ENCODE measurements at places on chromosomes 3 and 15.

GRCh38 chr15:28153492-28154119, 54.5 kb upstream of the OCA2 start:
- DNase-seq = no peak

GRCh38 chr3:69496856-69497255, 111.0 kb upstream of the FRMD4B start:
- DNase-seq = no peak

- no peak for DNase-seq
Measured at GRCh38 chr15:88049506-88049905, 207.0 kb downstream of the NTRK3 start.

DNA sequence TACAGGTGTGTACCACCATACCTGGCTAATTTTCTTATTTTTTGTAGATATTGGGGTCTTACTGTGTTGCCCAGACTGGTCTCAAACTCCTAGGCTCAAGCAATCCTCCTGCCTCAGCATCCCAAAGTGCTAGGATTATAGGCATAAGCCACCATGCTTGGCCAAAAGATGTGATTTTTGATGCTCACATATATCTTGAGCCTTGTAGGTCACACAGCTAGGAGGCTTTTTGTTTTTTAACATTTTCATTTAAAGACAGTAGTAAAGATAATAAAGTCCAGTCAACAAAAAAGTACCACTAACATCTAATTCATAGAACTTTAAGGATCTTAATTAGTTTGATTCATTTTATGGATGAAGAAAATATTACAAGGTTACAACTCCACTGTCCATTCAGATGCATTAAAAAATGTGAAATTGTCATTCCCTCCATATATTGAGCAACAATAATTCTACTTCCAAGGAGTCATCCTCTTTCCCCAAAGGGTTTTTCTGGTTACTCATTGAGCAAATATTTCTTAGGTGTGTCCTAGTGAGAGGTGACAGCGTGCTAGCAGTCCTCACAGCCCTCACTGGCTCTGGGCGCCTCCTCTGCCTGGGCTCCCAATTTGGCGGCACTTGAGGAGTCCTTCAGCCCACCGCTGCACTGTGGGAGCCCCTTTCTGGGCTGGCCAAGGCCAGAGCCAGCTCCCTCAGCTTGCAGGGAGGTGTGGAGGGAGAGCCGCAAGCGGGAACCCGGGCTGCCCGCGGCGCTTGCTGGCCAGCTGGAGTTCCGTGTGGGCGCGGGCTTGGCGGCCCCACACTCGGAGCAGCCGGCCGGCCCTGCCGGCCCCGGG, 8.3 kb upstream of the TASOR start:
- no peak for DNase-seq

- no peak for DNase-seq
Measured at GRCh38 chr3:70951316-70951715, 632.2 kb downstream of the FOXP1 start.

- peak; percentile 68 for DNase-seq
Measured at GRCh38 chr15:73633991-73634495, 854 bp upstream of the NPTN start.

GRCh38 chr15:55037071-55037470, 159.7 kb downstream of the RSL24D1 start:
- no peak for DNase-seq

DNA sequence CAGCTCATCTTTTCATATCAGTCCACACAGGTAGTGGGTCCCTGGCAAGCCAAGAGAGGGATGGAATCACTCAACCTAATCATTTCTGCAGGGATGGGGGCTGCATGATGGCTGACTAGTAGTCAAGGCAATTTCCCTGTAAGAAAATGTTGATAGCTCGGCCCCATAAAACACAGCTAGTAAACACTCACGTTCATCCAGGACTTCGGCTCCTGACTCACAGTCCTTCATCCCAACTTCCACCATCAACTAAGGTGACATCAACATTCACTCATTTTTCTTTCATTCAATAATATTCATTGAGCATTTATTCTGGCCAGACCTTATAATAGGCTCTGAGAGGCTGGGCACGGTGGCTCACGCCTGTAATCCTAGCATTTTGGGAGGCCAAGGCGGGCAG, 4.4 kb upstream of the ACAP2 start:
- no peak for DNase-seq

- DNase-seq = no peak
Measured at GRCh38 chr3:60025096-60026050, 975.5 kb upstream of the CFAP20DC start.

DNA sequence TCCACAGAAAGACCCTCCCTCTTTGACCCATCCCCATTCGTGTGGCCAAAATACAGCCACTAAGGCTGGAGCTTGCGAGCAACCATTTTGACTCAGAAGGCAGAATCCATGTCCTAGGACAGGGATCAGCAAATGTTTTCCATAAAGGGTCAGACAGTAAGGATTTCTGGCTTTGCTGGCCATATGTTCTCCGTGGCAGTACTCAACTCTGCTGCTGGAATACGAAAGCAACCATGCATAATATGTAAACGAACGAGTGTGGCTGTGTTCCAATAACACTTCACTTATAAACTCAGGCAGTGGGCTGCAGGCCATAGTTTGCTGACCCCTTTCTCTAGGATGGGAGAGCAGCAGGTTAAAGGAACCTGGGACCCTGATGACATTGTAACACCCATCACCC, 77.6 kb upstream of the WNT5A start:
- DNase-seq = no peak

All from SK-MEL-5 (cell line).